ENCODE measurements at places on chromosomes 3 and 15.
A peak's percentile ranks its signal among the peaks of the same experiment; 100 is the strongest.

GRCh38 chr3:4828279-4829030, 150.8 kb upstream of the BHLHE40 start:
- no peak for DNase-seq

DNA sequence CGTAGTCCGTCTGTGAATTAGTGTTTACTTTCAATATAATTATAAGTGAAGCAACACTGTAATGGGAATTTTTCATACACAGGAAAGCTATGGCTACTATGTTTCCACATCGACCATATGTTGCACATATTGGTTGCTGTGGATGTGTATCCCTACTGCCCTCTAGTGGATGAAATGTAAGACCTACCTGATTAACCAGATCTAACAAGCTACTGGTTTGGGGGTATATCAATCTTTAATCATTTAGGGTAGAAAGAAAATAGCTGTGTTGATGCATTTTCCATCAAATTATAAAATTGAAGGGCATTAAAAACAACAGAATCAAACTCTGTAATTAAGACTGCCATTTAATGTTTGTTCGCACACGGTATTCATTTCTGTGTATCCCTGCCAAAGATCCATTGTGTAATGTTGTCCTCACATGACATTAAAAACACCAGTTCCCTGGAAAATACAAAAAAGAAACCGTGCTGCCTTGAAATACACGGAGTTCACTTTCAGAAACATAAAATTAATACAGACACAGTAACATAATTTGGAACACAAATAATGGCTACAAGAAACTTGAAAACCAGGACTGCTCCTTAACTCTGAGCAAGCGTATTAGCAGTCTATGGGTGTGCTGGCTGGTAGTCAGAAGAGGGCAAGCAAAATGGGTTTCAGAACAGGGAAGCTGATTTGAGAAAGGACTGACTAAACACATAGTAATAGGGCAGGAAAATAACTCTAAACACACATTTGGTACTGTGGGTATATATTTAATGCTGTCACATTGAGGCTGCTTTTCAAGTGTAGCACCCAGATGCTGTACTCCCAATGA, 125.1 kb downstream of the TIGIT start:
- peak; percentile 87 for DNase-seq

- peak; percentile 87 for DNase-seq
Measured at GRCh38 chr3:31095255-31095654, 200.8 kb upstream of the GADL1 start.

- DNase-seq, result no peak
Measured at GRCh38 chr15:100429116-100429728, 87.4 kb upstream of the ADAMTS17 start.

DNA sequence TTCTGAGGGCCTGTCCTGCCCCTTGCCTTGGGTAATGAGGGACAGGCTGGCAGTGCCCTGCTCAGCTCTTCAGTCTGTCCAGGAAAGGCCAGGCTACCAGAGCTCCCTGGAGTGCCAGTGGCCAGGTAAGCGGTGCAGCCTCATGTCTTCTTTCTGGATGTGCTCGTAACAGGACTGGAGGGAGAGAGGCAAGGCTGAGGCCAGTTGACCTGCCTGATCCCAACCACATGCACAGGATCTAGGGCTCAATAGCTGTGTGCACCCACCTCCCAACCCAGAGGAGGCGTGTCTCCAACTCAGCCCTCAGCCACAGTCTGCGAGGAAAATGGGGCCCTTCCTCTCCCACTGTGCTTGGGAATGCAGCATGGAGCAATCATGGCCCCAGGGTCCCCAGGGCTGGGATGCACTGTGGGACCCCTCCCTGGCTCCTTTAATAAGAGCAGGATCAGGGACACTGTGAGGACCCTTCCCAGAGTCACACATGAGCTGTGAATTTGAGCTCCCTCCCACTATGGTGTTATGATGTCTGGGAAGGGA, 22.5 kb downstream of the ALS2CL start:
- DNase-seq, result no peak

- no peak for DNase-seq
Measured at GRCh38 chr3:60760145-60760544, 491.1 kb downstream of the FHIT start.

GRCh38 chr3:38487323-38487722, 8.8 kb upstream of the EXOG start:
- DNase-seq, result no peak

Measured in trophoblast cell (in vitro differentiated cells and primary cell).